ENCODE measurements at places on chromosomes 3 and 15. TPM values are rescaled to one million over a fixed set of nuclear protein-coding genes. Genes with fewer than 3 reads are reported as not detected.
A peak's percentile ranks its signal among the peaks of the same experiment; 100 is the strongest.

The RETNLB gene
- polyA plus RNA-seq: not detected

The UPK1B gene
- polyA plus RNA-seq: not detected

The ARGFX gene
- not detected for polyA plus RNA-seq

The PRSS50 gene
- 1.1 TPM for polyA plus RNA-seq

The SNTN gene
- polyA plus RNA-seq: not detected

The SKOR1 gene
- 0.65 TPM for polyA plus RNA-seq

GRCh38 chr3:31275583-31275982 is 257.1 kb upstream of the STT3B start:
- DNase-seq: no peak

DNA sequence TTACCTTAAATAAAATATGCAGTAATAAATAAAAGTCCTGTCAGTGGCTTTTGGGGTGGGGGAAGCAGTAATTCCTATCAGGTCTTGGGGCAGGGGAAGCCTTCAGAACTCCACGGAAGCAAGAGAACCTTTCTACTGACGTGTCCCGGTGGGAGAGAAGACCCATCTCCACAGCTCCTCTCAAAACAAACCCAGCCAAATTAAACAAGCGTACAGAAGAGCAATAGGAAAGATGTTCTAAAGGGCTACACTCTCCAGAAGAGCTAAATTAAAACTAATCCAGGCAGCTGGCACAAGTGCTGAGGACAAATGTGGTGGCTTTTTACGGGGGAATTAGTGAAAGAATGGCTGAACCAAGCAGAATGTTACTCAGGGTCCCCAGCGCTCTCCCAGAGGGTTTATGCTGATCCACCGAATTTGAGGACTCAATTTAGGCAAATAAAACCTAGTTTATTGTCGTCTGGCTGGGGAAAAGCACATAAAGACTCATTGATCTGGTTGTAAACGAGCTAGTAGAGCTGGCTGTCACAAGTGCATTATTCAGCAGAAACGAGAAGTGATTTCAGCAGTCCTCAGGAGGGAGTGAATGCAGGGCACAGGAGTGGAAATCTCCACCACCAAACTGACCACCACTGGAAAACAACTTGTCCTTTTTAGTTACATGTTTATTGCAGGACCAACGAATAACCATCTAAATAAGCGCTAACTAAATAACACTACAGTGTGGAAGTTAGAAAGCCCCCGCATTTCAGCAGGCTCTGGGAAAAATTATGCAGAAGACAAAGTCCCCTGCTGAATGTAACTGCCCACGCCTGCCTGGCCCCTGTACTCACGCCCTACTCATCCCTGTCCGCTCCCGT is 13.5 kb downstream of the BFSP2 start:
- DNase-seq: no peak

DNA sequence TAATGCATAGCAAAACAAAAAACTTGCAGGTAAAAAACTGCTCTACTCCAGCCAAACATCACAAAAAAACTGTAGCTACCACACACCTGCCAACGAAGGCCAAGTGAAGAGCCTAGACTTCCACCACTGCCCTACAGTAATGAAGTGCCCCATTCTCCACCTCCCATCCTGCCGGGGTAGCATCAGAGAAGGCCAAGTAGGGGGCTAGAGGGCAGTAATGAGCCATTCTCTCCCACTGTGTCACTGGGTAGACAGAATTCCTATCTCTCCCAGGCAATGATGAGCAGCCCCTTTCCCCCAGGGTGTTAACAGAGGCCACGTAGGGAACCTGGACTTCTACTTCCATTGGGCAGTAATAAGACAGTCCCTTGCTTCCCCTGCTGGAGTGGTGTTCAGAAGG is 9.5 kb downstream of the SEC22C start:
- no peak for DNase-seq

GRCh38 chr3:51982838-51983577 is at the start of gene ACY1:
Gene ACY1 (plus strand): TSS chr3:51983535. CDS start chr3:51984065, 530 bp downstream.
- peak; percentile 88 for DNase-seq

GRCh38 chr3:16357186-16358121 is 92.4 kb downstream of the OXNAD1 start:
- DNase-seq: no peak

DNA sequence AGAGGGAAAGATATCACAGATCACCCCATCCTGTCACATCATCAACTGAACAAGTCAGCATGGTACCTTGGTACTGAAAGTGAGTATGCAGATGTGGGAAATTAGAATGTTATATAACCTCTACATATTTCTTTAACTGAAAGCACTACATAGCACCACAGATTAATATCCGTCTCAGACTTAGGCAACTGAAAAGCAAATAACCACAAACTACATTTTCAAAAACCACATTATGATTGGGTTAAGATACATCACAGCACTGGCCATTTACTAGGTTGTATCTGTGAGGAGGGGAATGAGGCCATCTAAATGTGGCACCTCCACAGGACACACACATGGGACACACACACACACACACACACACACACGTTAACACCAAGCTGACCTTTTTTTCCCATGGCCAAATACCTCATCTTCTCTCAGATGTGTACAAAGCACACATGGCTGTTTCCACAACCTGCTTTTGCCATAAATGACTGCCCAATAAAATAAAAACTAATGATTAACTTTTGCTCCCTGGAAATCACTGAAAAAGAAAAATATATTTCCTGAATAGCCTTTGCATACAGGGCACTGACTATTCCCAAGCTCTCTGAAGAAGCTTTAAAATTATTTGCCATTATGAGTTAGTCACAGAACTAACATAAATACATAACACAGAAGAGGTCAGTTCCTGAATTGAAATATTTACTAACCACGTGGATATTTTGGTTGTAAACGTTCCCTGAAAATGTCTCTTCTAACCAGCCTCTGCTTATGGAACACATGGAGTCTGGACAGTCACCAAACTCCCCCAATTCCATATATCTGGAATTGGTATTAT is 60.1 kb downstream of the SUMF1 start:
- no peak for DNase-seq

GRCh38 chr3:108552267-108553159 is 36.7 kb downstream of the CIP2A start:
- peak; percentile 49 for DNase-seq

- DNase-seq: no peak
Measured at GRCh38 chr3:112818289-112818688, 28.4 kb downstream of the CD200R1L start.
